Large intestine (tissue), 12 donors: ENCODE measurements at places on chromosomes 6 and 20. TPM values are rescaled to one million over a fixed set of nuclear protein-coding genes. Genes with fewer than 3 reads are reported as not detected.

DNA sequence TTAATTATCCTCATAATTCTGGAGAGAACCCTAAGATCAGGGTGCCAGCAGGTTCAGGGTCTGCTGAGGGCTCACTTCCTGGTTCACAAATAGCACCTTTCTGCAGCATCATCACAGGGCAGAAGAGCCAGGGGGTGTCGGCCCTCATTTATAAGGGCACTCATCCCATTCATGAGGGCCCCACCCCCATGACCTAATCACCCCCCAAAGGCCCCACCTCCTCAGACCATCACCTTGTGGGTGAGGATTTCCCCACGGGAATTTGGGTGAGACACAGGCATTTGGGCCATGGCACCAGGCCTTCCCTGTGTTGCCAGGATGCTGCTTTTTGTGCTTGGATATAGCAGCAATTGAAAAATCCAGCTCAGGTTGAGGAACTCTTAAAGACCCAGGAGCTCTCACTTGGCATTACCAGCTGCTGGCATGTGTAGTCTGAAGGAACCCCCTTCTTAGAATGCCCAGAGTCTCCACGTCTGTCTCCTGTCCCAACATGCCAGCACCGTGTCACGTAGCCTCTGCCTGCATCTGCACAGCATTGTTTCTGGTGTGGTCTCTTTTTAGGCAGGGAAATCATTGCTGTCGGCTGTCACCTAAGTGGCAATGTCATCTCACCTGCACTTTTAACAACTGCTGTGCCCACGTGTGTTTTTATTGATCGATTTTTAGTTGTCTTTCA lies 71.5 kb downstream of the RPP40 start:
- H3K36me3 ChIP-seq, result peaks cover 6% of the 10 kb centered on the region
- DNase-seq, result peak; percentile 30
- peaks cover 11% of the 10 kb centered on the region for H3K4me1 ChIP-seq
- H3K4me3 ChIP-seq, result no peak overlapping the region

DNA sequence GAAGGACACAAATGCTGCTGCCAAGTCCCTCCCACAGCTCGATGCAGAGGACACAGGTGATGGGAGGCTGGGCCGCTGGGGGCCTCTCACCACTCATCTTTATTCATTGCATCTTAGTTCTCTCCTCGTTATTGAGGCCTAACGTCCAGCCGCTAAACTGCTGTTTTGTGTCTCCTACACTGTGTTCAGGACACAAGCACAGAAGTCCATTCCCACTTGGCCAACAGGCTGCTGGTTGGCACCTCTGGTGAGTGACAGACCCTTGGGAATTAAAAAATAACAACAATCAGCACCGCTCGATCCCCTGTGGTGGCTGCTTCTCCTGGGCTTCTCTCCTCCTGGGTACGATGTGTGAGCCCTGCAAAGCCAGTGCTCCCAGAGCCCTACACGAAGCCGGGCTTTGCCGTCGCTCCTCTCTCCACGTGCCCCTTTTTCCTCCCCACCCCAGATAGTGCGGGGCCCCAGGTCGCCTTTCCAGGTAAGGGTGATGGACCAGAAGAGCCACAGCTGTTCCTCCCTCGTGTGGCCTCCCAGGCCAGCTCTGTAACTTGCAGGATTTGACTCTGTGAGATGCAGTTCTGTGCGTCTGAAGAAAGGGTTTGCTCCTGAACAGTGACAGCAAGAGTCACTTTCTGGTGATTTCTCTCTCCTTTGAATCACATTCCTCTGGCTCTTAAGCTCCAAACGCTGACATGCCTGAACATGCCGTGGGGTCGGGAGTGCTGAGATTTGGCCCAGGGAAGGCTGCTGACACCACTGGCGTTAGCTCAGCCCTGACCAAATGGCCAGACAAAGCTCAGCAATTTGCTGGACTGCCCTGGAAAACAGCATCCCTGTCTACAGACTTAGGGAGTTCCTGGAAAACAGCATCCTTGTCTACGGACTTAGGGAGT lies 59.3 kb downstream of the DLL1 start:
- no peaks in the 10 kb centered on the region for H3K27me3 ChIP-seq
- no peak overlapping the region for H3K27ac ChIP-seq
- H3K36me3 ChIP-seq, result no peaks in the 10 kb centered on the region
- no peaks in the 10 kb centered on the region for H3K4me1 ChIP-seq
- H3K4me3 ChIP-seq, result no peak overlapping the region
- no peak for DNase-seq

DNA sequence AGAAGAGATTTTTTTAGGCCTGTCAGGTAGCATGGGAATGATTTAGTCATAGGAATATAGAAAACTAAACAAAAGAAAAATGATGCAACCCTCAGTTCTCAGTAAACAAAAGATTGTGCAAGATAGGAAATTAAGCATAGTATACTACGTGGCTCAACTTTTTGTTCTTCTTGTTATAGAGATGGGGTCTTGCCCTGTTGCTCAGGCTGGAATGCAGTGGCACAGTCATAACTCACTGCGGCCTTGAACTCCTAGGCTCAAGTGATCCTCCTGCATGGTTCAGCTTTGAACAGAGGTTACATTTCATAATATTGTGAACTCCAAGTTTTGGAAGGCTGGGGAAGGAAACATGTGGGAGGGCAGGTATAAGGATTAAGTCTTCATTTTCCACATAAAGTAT lies 28.5 kb downstream of the SLX4IP start:
- H3K27ac ChIP-seq, result no peak overlapping the region
- H3K27me3 ChIP-seq, result no peaks in the 10 kb centered on the region
- no peaks in the 10 kb centered on the region for H3K4me1 ChIP-seq
- H3K4me3 ChIP-seq, result no peak overlapping the region

- H3K27ac ChIP-seq, result no peak overlapping the region
- DNase-seq, result no peak
- peaks cover 4% of the 10 kb centered on the region for H3K36me3 ChIP-seq
- no peak overlapping the region for H3K4me3 ChIP-seq
- H3K27me3 ChIP-seq, result no peaks in the 10 kb centered on the region
These were observed 207.7 kb upstream of the SNX9 start for GRCh38 chr6:157615420-157615769.

GRCh38 chr6:112701201-112701600 lies 354.1 kb downstream of the RFPL4B start:
- no peak overlapping the region for H3K4me3 ChIP-seq
- no peaks in the 10 kb centered on the region for H3K27me3 ChIP-seq
- H3K36me3 ChIP-seq, result no peaks in the 10 kb centered on the region
- H3K4me1 ChIP-seq, result no peaks in the 10 kb centered on the region
- no peak overlapping the region for H3K27ac ChIP-seq

GRCh38 chr6:35091346-35092083 lies 49.6 kb downstream of the TCP11 start:
- H3K36me3 ChIP-seq, result peaks cover 51% of the 10 kb centered on the region
- H3K27ac ChIP-seq, result no peak overlapping the region
- H3K4me1 ChIP-seq, result no peaks in the 10 kb centered on the region

GRCh38 chr20:19555726-19556125 lies 202.3 kb upstream of the RIN2 start:
- no peak overlapping the region for H3K4me3 ChIP-seq
- DNase-seq, result no peak
- H3K27ac ChIP-seq, result no peak overlapping the region
- H3K27me3 ChIP-seq, result no peaks in the 10 kb centered on the region
- H3K36me3 ChIP-seq, result no peaks in the 10 kb centered on the region

DNA sequence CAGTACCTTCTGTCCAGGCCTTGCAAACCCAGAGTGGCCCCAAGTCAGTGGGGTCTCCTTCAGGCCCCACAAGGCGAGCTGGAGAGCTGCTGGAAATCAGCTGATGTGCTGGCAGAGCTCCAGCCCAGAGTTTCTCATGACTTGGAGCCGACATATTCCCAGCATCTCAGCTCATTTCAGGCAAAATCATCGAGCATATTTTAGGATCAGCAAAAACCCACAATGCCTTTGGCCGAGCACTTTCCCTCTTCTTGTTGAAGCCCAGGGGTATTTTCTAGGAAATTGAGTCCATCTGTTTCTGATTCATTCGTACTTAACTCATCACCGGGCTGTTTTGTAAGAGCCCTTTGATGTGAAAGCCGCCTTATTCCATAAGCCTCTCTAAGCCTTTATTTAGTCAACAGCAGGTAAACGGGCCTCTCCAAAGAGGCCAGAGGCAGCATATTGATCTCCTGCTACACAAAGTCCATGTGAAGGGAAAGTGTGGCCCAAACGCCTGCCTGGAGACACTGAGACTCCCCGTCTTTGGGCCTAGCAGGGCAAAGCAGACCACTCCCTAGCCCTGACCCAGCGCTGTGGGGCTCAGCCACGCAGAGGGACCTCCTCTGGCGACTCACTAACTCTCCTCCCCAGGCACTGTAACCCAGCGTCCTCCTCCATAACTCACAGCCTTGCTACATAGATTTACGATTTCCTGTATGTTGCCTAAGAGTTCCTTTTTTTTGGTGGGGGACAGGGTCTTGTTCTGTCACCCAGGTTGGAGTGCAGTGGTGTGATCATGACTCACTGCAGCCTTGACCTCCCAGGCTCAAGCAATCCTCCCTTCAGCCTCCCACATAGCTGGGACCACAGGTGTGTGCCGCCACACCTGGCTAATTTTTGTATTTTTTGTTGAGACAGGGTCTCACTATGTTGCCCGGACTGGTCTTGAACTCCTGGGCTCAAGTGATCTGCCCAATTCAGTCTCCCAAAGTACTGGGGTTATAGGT lies 12.1 kb upstream of the C20orf203 start:
- no peaks in the 10 kb centered on the region for H3K4me1 ChIP-seq
- no peaks in the 10 kb centered on the region for H3K36me3 ChIP-seq
- no peak overlapping the region for H3K4me3 ChIP-seq
- peak; percentile 30 for DNase-seq

DNA sequence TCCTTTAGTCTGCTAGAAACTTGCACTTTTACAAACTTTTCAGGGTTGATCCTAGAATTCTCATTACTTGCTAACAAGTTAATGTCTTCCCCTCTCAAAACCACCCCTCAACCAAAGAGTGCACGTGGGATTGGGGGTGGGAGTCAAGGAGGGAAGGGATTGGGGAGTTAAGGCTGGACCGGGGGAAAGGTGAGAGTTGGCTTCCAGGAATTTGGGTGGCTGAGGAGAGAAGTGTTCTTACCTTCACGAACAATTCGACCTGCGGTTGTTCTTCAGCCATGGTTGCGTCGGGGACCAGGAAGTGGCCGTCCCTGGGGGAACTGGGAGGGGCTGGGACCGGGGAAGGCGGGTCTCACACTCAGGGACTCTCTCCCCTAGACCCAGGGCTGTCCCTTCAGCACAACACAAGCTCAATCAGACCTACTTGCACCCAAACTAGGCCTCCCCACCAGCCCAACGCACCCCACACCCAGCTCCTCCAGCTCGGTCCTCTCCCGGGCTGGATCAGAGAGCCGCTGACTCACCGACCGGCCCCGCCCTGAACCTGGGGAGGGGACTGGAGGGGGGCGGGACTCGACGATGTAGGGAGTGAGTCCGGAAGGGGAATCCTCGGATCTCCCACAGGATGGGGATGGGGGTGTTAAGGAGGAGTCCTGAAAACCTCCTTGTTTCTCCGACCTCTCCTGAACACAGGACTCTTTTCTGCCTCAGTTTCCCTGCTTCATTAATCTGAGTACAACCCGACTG lies at the start of gene CLIC1:
CLIC1 (minus strand) TSS at position 510 of the 747 bp plus-strand sequence; CDS start at position 280, 230 bp downstream.
- DNase-seq, result peak; percentile 95
- peak within 1 kb of the TSS; percentile 87 for H3K4me3 ChIP-seq
- H3K27ac ChIP-seq, result peak within 1 kb of the TSS; percentile 96
- H3K27me3 ChIP-seq, result no peaks in the 10 kb centered on the region
- peaks cover 31% of the 10 kb centered on the region for H3K36me3 ChIP-seq
- peaks cover 34% of the 10 kb centered on the region for H3K4me1 ChIP-seq

Gene PRR18
- polyA plus RNA-seq, result 11.3 TPM

DNA sequence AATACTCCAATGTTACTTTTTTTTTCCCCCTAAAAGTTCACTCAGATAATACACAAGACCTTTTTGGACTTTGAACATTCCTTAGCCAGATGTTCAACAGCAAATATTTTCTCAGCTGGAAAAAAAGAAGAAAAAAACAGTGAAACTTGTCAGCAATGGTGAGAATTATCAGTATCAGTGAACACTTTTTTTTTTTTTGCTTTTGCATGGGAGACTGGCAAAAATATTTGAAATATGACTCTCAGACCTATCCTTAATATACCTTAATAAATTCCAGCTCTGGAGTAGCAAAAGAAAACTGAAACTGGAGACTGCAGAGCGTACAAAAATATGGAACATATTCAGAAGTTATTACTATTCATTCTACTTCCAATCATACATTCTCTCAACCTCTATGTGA lies 92.3 kb downstream of the RFPL4B start:
- H3K36me3 ChIP-seq, result no peaks in the 10 kb centered on the region
- no peak overlapping the region for H3K27ac ChIP-seq
- no peaks in the 10 kb centered on the region for H3K4me1 ChIP-seq
- DNase-seq, result no peak
- H3K27me3 ChIP-seq, result no peaks in the 10 kb centered on the region

DNA sequence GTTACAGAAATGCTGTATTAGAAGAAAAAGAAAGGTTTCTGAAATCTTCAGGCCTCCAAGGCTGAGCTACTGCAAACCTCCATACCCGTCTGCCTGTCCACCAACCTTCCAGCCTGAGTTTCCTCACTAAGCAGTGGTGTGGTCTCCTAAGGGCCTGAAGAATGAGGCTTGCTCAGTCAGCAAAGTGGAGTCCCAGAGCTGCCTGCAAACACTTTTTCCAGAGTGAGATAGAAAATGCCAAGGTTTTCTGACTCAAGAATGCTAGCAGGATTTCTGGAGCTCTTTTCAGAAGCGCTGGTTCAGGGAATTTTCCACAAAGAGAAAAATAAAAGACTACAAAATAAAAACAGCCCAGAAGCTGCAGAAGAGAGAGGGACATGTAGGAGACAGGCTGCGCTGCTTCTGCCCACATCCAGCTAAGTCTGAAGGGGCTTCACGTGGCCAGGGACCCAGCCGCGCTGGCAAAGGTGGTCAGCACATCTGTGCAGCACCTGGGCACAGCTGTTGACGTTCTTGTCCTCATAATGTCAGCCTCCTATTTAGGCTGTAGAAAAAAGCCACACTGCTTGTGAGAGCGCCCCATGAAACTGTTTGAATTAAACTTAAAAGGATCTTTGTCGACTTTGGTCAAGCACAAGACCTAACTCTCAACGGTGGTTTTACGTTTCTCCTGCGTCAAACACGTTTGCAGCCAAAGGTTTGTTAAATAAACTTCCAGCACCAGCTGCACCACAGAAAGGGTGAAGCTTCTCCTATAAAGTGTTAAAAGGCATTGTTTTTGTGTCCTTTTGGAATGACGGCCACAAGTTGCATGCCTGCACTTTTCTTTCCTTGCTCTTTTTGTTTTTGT lies 209.0 kb downstream of the THBS2 start:
- H3K27me3 ChIP-seq, result no peaks in the 10 kb centered on the region
- no peaks in the 10 kb centered on the region for H3K4me1 ChIP-seq
- DNase-seq, result no peak
- H3K27ac ChIP-seq, result no peak overlapping the region
- no peak overlapping the region for H3K4me3 ChIP-seq

Gene TINAG
- 23.7 TPM for polyA plus RNA-seq

Gene YTHDF1
- polyA plus RNA-seq, result 35.4 TPM

- no peak overlapping the region for H3K4me3 ChIP-seq
- peaks cover 57% of the 10 kb centered on the region for H3K4me1 ChIP-seq
- peak overlapping the region; percentile 8 for H3K27ac ChIP-seq
- peaks cover 65% of the 10 kb centered on the region for H3K36me3 ChIP-seq
- H3K27me3 ChIP-seq, result no peaks in the 10 kb centered on the region
These were observed 76.4 kb downstream of the SSR1 start for GRCh38 chr6:7236306-7237209.
